CD4-positive, alpha-beta T cell (primary cell): ENCODE measurements at places on chromosomes 12 and 14.

DNA sequence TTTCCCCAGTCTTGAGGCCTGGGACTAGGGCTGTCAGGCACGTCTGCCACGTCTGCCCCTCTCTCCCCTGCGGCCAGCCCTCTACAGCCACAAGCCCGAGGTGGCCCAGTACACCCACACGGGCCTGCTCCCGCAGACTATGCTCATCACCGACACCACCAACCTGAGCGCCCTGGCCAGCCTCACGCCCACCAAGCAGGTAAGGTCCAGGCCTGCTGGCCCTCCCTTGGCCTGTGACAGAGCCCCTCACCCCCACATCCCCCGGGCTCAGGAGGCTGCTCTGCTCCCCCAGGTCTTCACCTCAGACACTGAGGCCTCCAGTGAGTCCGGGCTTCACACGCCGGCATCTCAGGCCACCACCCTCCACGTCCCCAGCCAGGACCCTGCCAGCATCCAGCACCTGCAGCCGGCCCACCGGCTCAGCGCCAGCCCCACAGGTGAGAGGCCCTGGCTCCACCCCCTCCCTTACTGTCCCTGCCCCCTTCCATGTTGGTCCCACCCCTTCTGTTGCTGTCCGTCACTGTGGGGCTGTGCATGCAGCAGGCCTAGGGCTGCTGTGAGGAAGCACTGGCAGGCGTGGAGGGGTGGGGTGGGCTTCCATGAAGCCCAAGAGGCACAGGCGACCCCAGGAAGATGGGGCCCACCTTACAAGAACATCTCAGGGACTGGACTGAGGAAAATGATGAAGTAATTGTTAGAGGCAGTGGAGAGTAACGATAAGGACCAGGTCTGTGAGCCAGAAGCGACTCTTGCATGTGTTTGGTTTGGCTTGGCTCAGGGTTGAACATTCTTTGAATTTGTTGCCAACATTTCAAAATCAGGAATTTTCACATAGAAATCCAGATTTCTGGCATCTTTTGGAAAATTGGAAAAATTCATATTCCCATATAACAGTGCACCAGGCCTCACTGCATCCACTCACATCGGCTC, 16.8 kb downstream of the C12orf43 start:
- no peak for DNase-seq

GRCh38 chr12:132407451-132407961, 78.1 kb upstream of the GALNT9 start:
- no peak for DNase-seq

DNA sequence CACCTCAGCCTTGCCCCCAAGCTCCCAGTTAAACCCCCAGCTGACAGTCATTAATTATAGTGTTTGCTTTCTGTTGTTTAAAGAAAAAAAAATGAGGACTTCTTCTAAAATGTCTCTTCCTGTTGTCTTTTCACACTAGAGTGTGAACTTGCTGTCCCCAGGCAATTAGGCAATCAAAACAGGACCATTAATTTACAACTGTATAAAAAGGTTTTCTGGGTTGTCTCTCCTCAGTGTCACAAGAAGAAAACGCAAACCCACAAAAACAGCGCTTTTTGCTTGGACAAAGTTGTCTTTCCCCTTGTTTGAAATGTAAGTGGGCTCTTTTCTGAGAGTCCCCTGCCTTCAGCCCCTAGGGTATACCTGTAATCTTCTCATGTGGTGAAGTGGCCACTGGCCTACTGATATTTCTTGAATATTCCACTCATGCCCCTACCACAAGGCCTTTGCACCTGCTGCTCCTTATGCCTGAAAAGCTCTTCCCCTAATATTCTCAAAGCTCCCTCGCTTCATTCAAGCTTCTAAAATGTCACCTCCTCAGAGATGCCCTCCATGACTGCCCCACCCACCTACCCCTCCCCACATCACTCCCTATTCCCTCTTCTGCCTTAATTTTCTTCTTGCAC, 158.9 kb upstream of the PWP1 start:
- no peak for DNase-seq

DNA sequence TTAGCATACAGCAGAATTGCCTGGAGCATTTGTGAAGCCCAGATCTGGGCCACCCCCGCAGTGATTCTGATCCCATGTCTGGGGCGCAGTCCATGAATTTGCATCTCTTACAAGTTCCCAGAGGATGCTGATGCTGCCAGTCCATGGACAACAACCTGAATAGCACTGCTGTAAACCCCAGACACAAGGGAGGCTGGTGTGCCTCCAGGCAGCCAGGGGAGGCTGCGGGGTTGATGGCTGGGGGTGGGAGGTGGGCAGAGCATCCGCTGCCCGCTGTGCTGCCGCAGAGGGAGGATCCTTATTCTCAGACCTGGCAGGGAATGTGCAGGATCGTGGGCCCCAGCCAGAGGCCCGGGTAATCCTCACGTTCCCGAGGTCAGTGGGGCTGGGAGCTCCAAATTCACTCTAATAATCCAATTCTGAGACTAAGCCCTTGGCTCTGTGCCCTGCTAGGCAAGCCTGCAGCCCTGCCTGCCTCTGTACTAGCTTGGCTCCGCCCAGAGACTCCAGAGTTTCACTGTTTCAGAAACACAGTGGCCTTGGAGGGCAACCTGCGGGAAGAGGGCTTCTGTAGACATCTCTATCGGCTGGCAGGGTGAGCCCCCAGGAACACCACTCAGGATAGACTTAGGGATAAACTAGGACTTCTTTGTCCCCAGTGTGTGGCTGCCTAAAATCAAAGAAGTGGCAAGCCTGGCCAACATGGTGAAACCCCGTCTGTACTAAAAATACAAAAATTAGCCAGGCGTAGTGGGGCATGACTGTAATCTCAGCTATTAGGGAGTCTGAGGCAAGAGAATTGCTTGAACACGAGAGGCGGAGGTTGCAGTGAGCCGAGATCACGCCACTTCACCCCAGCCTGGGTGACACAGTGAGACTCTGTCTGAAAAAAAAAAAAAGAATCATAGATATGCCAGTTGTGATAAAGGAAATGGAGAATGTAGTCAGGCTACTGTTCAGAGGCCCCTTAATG, 17.8 kb upstream of the MLEC start:
- no peak for DNase-seq

- DNase-seq, result no peak
Observed at GRCh38 chr14:50501642-50502041, 30.7 kb downstream of the MAP4K5 start.

- DNase-seq, result no peak
Observed at GRCh38 chr12:113119980-113120669, 15.4 kb downstream of the RASAL1 start.

GRCh38 chr12:113478351-113479011, 6.8 kb upstream of the LHX5 start:
- DNase-seq, result no peak

GRCh38 chr12:94801745-94802144, 151.4 kb upstream of the TMCC3 start:
- DNase-seq, result no peak
